ENCODE measurements at places on chromosomes 7 and 10.

DNA sequence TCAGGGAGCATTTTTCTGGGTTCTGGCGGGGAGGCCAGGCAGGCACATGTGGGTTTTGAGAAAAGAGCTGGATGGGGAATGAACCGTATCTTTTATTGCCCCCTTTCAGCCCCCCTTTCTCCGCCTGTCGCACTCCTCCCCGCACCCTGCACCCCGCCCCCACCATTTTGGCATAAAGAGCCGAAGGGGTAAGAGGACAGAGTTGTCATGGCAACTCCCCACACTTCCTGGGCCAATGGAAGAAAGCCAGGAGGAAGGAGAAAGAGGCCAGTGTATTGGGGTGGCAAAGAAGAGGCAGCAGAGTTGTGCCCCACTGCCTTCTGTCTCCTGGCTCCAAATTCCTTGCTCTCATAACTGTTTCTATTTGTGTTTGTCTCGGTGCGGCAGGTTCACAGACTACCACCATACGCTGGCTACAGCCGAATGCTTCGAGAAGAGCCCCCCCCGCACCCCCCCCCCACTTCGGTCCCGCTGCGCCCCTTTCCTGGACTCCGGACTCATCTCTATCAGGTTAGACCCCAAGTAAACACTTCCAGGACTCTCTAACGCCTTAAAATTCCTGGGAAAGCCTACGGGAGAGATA, 3.4 kb downstream of the KCNIP2 start:
- DNase-seq, result no peak

DNA sequence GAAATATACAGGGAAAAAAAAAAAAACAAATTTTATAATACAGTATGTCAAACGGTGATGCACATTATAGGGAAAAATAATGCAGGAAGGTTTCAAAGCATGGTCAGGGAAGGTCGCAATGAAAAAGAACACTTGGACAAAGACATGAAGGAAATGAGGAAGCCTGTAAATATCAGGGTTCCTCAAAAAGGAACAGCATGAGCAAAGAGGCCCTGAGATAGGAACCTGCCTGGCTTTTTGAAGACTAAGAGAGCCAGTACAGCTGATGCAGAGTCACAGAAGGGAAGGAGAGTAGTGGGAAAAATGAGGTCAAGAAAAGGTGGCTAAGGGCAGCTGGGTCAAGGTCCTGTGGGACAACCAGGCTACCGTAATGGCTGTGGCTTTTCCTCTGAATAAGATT, 1.9 kb downstream of the VPS41 start:
- DNase-seq, result no peak

DNA sequence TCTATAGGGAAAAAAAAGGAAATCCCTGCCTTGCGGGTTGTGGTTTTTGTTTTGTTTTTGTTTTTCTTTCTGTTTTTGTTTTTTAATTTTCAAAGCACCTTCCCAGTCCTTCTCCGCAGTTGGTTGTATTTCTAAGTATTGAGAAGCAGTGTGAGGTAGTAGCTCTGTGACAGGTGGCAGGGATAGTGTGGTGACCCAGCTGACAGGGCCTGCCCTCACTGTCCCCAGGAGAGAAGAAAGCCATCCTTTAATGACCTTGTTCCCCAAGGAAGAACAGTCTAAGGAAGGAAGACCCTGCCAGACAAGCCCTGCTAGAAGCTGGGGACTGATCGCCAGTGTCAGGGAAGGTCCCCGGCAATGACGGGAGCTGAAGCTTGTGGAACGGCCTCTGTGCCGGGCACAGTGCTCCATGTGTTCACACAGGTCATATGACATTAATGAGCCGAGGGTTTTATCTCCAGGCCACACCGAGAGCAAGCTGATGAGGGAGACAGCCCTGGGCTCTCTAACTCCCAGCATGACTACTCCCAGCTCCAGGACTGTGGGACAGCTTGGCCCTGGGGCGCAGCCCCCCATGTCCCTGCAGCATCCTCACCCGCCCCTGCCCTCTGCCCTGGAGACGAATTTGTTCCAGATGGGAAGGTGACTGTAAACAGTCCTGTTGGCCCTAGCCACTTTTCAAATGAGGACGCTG, 69.0 kb upstream of the LRRC18 start:
- DNase-seq, result no peak

- DNase-seq, result no peak
These were observed 45.5 kb downstream of the NOD1 start for GRCh38 chr7:30433082-30433481.

GRCh38 chr10:78212060-78212785, 178.6 kb downstream of the RPS24 start:
- no peak for DNase-seq

GRCh38 chr7:111486472-111487142, 75.7 kb downstream of the IMMP2L start:
- DNase-seq, result no peak

GRCh38 chr7:28729281-28729680, 228.8 kb downstream of the TRIL start:
- DNase-seq, result no peak

DNA sequence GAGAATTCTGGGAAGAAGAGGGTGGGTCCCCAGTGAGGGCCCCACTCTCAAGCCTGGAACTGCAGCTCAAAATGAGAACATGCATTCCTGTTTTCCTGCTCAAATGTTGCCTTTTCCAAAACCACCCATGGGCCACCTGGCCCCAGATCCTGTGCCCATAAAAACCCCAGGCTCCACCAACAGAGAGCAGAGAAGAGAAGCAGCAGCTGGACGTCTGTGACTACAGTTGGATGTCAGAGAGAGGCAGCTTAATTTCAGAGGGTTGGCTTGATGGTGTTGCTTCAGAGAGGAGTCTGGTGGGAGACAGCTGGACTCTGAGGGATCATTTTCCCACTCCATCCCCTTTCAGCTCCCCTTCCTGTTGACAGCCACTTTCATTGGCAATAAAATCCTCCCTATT, 256.4 kb downstream of the FZD1 start:
- DNase-seq, result no peak

- no peak for DNase-seq
These were observed 7.4 kb downstream of the POLR1F start for GRCh38 chr7:19701471-19701870.
